ENCODE measurements at places on chromosomes 12 and 14. TPM values are rescaled to one million over a fixed set of nuclear protein-coding genes. Genes with fewer than 3 reads are reported as not detected.

Gene FAM181A
- not detected for total RNA-seq

Gene COX6A1
- 443 TPM for total RNA-seq

Gene ABCD2
- 0.71 TPM for total RNA-seq

Gene ITPK1
- total RNA-seq = 9.5 TPM

Gene KLRC3
- 1.7 TPM for total RNA-seq

Gene SLCO1B1
- total RNA-seq = not detected

Gene CREBL2
- total RNA-seq = 20.7 TPM

Gene KRT4
- 0.66 TPM for total RNA-seq

Gene CLEC12A
- total RNA-seq = 2.9 TPM

Gene EIF2B1
- 37.1 TPM for total RNA-seq

Gene MYL2
- total RNA-seq = 0.42 TPM

Gene TMPRSS12
- total RNA-seq = not detected

Gene KRT8
- 100 TPM for total RNA-seq

Gene ASIC1
- total RNA-seq = 1.3 TPM

Gene TBX5
- not detected for total RNA-seq

Gene PPP4R4
- 0.24 TPM for total RNA-seq

Gene PRIMA1
- 0.09 TPM for total RNA-seq

Gene CCDC196
- 0.14 TPM for total RNA-seq
